ENCODE measurements at places on chromosomes 4 and X. TPM values are rescaled to one million over a fixed set of nuclear protein-coding genes. Genes with fewer than 3 reads are reported as not detected.

PABPC4L gene
- 0.42 TPM for total RNA-seq

AREG gene
- total RNA-seq: 2,086 TPM

MAGEA9B gene
- total RNA-seq: not detected

PNMA3 gene
- 0.08 TPM for total RNA-seq

CFAP299 gene
- not detected for total RNA-seq

MAGEA3 gene
- total RNA-seq: not detected

XAGE2 gene
- not detected for total RNA-seq

All from hair follicular keratinocyte (primary cell).